ENCODE measurements at places on chromosomes 13 and 19. TPM values are rescaled to one million over a fixed set of nuclear protein-coding genes. Genes with fewer than 3 reads are reported as not detected.
A peak's percentile ranks its signal among the peaks of the same experiment; 100 is the strongest.

- no peak for DNase-seq
These were observed 31.8 kb upstream of the SPART start for GRCh38 chr13:36377826-36378468.

- DNase-seq = no peak
These were observed 5.6 kb upstream of the ZNF331 start for GRCh38 chr19:53532362-53532761.

GRCh38 chr19:40690050-40690692 is at the start of gene NUMBL:
NUMBL (minus strand) TSS chr19:40690651; CDS start chr19:40690483, 168 bp downstream.
- DNase-seq = no peak

GRCh38 chr19:58154287-58154678 is 3.7 kb upstream of the ZNF329 start:
- DNase-seq = no peak

- DNase-seq = no peak
These were observed 1.2 kb downstream of the C19orf84 start for GRCh38 chr19:51389143-51389542.

DNA sequence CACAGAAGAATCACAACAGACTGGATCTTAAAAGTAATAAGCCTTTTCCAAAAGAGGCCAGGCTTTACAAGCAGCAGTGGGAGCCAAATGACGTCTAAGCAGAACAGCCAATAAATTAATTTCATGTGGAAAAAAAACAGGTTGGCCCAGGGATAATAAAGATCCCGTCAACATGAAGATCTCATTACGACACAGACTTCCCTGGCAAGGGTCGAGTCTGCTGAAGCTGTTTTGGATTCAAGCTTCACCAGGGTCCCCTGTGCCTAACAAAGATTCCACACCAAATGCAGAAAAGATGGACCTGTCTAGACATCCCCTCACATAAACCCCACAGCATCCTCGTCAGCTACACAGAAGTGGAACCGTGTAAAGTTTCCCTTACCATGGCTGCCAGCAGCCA is 215.1 kb upstream of the ZNF507 start:
- DNase-seq = no peak

- peak; percentile 58 for DNase-seq
These were observed 1.6 kb upstream of the BBC3 start for GRCh38 chr19:47232422-47233211.

- DNase-seq = no peak
These were observed 96.4 kb downstream of the KLF12 start for GRCh38 chr13:74037762-74038161.

LILRA1 gene
- total RNA-seq = not detected

ADGRE3 gene
- total RNA-seq = not detected

GRK1 gene
- total RNA-seq = not detected

GNG7 gene
- total RNA-seq = 1.1 TPM

RDH8 gene
- not detected for total RNA-seq

ZNF554 gene
- 4.8 TPM for total RNA-seq

All from A172 (cell line).